ENCODE measurements at places on chromosomes 1 and 21.

DNA sequence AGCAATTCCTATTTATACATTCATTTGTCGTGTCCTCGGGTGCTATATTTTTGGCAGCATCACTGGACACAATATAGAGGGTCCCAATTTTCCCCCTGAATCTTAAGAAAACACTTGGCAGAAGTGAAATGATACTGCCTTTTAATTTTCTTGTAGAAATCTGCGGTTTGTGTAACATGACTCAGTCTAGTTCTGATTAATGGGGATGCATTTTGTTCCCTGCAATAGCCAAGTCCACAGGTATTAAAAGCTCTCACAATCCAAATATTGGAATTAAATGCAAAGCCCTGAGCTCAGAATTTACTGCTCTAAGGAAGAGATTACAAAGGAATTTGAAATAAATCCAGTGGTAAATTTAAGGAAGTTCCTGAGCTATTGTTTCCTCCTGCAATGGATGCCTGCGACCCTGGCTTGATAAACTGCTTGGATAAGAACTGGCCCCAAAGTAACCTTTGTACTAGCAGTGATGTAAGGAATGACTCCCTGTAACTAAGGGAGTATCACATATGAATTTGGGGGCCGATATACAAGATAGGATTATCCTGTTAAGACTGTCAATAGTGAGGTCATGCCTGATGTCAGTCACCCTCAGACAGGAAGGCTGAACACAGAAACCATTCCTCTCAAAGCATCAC lies 349.7 kb upstream of the C1orf87 start:
- no peak for DNase-seq

- DNase-seq = no peak
These were observed 20.6 kb upstream of the PTTG1IP start for GRCh38 chr21:44893948-44894656.

DNA sequence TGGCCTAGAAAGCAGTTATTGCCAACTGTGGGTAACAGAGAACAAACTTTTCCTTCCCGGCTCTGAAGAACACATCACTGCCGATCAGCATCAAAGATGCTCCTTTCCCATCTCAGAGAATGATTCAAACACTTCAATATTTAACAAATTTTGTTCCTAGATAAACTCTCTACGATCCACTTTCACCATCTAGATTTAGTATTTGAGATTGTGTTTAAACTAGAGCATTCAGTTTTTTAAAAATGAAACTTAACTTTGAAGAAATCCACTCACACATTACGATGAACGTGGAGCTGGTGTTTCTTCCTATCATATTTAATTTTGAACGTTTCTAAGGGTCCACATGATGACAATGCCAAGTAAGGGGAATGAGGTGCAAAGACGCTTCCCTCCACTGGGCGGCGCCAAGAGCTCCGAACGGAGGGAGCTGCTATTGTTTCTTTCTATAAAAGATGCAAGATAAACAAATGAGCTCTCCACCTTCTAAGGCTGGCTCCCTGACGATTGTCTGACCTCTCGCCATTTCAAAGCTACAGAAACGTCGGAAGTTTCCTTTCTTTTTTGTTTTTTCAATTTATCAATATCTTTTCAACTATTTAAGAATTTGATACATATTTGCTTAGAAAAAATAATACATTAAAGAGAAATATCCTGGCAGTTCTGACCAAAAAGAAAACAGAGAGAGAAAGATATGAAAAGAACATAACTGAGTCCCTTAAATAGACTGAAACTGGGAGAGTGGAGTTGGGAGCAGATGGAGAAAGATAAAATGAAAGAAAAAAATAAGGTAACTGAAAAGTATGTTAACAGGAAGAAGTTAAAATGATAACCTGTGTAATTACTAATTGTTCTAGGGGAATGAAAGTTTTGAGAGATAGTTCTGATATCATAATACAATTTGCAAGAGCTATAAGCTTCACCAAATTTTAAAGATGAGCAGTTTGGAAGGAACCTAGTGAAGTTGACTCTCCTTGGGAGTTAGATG lies 4.4 kb upstream of the BARHL2 start:
- no peak for DNase-seq

- DNase-seq = no peak
These were observed 36.3 kb upstream of the CLIC4 start for GRCh38 chr1:24708938-24709337.

Data from activated CD8-positive, alpha-beta memory T cell treated with anti-CD3 and anti-CD28 coated beads for 48 hours (primary cell).